ENCODE measurements at places on chromosomes 12 and 14.

GRCh38 chr12:71947645-71948105, 9.0 kb downstream of the TPH2 start:
- peak; percentile 90 for DNase-seq

GRCh38 chr12:107560165-107560898, 125.3 kb upstream of the PWP1 start:
- DNase-seq: peak; percentile 10

DNA sequence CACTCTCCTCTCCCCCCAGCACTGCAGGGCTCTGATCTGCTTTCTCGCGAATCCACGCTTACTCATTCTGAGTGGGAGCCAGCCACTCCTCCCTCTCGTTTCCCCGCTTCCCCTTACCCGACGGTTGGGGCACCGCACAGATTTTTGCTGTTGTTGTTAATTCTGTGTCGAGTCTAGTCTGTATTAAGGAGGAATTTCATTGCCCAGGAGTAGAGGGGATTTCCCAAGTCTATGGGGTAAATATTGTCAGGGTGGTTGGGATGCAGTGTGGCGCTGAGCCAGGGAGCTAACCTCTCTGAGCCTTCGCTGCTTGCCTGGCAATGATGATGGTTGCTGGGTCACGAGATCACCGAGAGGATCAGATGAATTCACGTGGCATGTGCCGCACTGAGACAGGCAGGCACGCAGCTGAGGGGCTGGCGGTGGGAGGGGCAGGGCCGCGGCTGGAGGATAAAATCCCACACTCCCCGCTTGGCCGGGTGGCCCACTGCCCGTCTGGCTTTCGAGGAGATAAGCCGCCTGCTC, 18.5 kb downstream of the NCOR2 start:
- DNase-seq: no peak

DNA sequence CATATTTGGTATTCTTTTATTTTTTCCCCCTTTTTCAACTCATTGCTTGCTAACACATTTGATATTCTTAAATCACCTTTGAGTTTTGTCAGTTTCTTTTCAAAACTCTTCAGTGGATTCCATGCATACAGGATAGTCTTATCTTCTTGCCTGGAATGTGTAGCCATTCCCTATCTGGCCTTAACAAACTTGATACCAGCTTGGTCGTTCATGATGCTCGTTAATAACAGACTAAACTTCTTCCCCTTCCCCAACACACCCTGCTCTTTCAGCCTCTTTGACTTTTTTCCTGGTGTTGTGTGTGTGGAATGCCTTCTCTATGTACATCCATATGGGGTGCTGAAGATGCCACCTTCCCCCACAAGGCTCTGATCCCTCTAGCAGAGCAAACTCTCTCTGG, 17.7 kb upstream of the CALM1 start:
- no peak for DNase-seq

DNA sequence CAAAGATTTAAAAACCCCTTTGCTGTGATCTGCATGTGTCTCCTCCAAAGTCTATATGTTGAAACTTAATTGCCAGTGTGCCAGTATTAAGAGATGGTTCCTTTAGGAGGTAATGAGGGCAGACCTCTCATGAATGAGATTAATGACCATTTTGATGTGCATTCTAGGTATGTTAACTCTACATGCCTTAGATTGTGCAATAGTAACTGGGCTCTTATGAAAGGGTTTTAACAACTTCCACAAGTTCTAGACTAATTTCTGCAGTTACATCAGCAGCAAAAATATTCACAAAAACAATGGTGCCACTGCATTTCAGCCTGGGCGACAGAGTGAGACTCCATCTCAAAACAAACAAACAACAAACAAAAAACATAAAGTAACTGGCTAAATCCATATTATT, 3.8 kb upstream of the TAS2R10 start:
- DNase-seq: no peak

GRCh38 chr12:119666226-119666795, 1.6 kb upstream of the PRKAB1 start:
- no peak for DNase-seq

GRCh38 chr12:58711974-58712373, 208.3 kb downstream of the LRIG3 start:
- no peak for DNase-seq

DNA sequence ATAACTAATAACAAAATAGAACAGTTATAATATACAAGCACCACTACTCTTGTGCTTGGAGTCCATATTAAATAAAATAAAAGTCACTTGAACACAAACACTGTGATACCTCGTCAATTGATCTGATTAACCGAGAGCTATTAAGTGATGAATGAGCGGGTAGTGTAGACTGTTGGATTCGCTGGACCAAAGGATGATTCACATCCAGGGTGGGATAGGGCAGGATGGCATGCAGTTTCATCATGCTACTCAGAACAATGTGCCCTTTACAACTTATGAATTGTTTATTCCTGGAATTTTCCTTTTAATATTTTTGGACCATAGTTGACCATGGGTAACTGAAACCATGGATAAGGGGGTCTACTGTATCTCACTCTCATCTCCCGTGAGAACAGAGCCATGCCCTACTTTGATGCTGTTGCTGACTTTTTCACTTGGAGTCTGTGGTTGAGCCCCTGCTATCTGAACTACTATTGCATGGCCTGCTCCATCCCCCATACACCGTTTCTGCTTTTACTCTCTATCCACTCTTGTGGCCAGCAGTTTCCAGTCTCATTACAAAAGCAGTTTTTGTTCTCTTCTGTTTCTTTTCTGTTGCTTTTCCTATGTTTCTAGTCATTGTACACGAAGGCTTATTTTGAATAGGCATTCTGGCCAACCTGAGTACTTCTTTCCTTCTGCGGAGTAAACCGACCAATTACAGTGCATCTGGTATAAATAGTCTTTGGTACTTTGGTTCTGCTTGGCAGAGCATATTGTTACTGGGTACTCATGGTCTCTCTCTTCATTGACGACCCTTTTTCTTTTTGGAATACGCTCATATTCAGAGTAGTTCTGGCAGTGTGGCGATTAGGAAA, 12.2 kb downstream of the TMTC2 start:
- DNase-seq: no peak

DNA sequence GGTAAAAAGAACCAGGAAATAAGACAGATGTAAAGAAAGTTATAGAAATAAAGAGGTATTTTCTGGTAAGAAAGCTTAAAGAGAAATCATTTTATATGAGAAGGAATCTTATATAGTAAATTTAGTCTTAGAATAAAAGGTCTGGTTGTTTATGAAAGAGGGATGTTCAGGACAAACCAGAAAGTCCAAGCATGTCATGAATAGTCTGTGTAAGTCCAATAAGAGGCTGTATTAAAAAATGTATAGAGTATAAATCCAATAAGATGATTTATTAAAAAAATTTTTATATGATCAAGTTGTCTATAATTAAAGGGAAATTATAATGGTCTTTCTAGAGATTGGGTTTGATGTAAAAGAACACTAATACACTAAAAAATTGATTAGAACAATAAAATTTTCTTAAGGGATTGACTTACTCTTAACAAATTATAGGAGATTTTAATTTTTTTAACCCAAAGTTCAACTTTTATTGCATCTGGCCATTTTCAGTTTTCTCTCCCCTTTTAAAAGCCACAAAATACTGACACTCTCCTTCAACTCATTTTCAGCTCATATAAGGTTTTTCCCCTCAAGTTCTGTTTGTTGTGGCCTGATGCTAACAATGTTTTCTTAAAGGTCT, 35.1 kb downstream of the ST8SIA1 start:
- no peak for DNase-seq

- DNase-seq: peak; percentile 11
Measured at GRCh38 chr14:45902241-45902640, 649.2 kb upstream of the MIS18BP1 start.

DNA sequence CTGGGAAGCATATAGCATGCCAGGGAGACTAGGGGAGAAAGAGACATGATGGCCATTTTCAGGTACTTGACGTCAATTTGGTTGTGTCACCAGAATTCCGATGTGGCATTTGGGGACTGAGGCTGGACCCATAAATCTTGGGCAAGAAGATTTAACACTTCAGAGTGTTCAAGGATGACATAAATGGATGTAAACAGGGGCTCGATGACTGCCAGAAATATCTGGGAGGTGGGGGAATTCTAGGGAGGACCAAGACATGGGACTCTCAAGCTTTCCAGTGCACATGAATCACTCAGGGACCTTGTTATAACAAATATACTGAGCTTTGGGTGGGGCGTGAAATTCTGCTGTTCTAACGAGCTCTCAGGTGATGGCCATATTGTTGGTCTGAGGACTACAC, 17.8 kb downstream of the HAL start:
- no peak for DNase-seq

Measured in epithelial cell of esophagus (primary cell).